ENCODE measurements at places on chromosomes 7 and 10.

DNA sequence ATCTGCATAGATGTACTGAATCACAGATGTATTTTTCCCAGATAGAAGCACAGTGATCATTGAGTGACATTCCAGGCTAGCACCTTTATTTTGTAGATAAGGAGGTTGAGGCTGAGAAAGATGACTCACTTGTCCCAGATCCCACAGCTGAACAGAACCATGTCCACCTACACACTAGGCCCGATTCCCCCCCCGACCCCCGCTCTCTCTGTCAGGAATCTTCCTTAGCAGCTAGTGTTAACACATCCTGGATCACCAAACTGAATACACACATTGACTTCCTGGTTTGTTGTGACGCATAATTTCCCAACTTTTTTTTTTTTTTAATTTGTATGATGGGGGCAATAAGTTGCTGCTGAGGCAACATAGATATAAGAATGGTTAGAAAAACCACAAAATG, 5.2 kb downstream of the SFMBT2 start:
- DNase-seq, result no peak

DNA sequence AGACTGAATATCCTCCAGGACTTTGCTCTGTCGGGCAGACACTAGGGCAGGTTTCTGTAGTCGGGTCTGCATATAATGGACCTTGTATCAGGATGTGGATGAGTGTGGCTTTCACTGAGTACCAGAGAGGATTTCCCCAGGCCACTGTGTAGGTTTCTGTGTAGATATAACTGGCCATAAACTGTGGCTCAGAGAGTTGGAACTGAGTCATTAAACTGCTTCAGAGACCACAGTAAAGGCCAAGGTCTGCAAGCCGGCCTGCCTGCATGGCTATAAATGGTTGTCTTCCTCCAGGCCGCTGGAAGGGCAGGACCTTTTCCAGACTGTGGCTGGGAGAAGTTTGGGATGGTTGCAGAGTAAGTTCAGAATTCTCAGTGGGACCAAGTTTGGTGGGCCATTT, 16.9 kb downstream of the ZNF92 start:
- no peak for DNase-seq

DNA sequence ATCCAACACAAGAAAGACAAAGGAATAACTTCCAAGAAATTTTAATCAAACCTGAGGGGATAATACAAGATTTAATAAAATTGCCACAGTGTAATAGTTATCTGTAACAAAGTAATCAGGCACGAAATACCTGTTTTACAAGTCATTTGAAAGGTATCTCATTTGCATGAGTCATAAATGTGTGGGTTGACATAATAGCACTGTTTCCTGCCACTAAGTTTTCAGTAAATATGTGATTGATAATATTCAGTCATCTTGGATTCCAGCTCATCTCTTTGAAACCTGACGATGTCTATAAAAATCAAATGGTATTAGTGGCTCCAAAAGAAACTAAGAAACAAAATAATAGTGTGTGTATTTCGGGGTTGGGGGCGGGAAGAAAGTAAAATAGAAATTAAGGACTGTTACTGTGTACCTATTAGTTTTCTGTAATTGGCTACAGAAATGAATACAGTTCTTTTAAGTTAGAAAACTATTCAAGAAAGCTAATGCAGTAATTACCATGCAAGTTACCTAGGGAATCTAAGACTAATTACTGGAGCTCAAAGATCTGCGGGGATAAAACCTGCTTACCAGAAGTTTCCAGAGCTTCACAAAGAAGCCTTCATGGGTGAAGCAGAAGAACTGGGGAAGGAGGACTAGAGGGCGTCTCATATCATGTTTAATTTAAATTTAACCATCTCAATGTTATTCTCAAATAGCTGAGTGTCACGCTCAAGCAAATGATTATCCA, 100.7 kb downstream of the ST8SIA6 start:
- no peak for DNase-seq

DNA sequence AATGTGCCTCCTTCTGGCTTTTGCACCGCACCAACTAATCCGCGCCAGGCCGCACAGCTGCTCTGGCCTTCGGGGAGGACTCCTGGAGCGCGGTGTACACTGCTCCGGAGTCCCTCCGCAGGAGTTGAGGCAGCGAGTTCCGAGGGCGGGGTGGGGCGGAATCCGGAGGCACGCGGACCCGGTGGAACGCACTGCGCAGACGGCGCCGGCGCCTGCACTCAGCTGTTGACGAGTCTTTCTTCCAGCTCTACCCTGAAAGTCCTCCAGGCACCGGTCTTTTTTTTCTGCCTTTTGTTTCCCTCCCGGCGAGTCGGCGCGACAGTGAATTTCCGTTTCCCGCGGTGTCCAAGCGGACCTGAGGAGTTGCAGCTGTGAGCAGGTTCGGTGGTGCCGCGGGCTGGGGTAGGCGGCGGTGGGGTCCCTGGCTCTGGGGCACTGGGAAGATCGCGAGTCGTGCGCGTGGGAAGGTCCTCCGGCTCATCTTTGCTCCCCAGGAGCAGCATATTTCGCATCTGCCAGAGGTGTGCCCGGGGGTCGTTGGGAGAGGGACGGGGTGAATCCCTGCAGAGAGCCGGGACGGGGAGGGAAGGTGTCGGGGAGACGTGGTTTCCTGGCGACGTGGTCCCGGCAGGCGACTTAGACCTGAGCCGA, 44.1 kb downstream of the SFTPD start:
- peak; percentile 51 for DNase-seq

- no peak for DNase-seq
Observed at GRCh38 chr7:10211861-10212260, 761.8 kb upstream of the PHF14 start.

- DNase-seq, result no peak
Observed at GRCh38 chr7:66627881-66628360, 760 bp upstream of the KCTD7 start.

All from neural crest cell (in vitro differentiated cells).